ENCODE measurements at places on chromosomes 6 and 20. TPM values are rescaled to one million over a fixed set of nuclear protein-coding genes. Genes with fewer than 3 reads are reported as not detected.

Gene TFAP2D
- not detected for total RNA-seq

- DNase-seq: no peak
Observed at GRCh38 chr6:111813237-111813636, 60.0 kb downstream of the FYN start.

Gene TBC1D32
- 5.4 TPM for total RNA-seq

DNA sequence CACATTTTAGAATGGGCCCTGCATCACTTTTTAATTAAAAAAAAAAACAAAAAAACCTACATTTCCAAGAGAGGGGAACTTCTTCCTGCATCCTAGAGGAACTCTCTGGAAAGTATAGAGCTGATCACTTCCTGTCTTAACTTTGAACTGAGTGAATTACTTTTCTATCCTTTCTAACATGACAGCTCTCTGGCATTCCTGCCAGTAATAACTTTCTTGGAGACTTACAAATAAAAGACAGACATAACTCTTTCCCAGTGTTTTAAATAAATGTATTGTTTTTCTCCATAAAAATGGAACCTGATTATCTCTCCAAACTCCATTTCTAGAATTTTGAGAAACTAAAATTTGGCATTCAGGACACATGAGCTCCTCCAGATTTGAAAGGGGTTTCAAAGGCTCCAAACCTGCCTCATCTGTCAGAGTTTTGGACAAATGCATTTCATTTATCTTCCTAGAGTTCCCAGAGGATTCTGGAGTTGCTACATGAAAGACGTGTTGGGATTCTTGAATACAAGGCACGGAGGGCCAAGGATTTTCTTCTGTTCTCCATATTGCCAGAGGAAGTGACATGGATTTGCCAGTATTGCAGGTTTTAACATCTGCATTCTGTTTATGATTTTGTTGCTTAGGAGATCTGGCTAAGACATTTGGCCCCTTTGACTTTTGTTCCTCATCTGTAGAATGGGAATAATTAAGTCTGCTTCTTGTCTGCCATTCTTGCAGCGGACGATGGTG, 2.0 kb upstream of the SMOC2 start:
- DNase-seq: no peak

- no peak for DNase-seq
Observed at GRCh38 chr20:14721926-14722452, 384.6 kb upstream of the FLRT3 start.

- no peak for DNase-seq
Observed at GRCh38 chr6:152371775-152372174, 265.4 kb downstream of the SYNE1 start.

- no peak for DNase-seq
Observed at GRCh38 chr6:95576218-95576997, 927 bp upstream of the MANEA start.

DNA sequence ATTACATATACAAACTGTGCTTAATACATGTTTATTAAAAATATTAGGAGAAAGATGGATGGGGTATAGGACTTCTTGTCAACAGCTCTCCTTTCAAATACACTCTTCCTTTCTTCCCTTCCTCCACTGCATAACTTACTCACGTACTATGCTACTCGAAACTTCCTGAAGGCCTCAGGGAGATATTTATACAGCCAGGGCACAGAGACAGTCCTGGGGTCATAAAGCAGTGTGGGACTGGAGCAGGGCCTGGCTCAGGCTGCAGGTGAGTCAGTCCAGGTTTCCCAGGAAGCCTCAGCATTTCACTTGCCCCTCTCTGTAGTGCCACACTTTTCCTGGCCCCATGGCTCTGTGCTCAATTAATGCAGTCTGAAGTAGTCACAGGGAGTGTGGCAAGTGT, 157.0 kb downstream of the UBE3D start:
- peak; percentile 15 for DNase-seq

DNA sequence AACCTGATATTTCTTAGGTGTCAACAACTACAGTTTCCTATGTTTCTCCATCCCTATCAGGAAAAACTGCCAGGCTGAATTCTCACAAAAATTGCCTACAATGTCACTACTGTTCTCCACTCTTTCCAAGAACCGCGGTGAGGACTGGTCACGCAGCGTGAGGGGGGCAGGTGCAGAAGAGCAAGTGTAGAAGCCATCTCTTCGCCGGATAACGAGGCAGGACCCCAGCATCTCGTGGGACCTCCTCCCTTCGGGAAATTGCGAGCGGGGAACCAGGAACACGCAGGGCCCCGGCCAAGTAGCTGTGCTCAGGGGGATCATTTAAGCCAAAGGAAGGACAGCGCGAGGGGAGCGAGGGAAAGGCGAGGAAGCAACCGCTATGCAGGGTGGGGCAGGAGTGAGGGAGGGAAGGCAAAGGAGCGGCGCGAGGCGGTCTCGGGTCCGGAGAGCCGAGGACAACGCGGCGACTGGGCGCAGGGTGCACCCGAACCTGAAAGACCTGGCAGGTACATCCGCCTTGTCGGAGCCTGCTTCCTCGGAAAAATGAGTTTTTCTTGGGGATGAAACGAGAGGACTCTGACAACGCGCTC, 559 bp downstream of the APMAP start:
- peak; percentile 29 for DNase-seq

- DNase-seq: no peak
Observed at GRCh38 chr20:41133709-41134361, 3.5 kb upstream of the PLCG1 start.

DNA sequence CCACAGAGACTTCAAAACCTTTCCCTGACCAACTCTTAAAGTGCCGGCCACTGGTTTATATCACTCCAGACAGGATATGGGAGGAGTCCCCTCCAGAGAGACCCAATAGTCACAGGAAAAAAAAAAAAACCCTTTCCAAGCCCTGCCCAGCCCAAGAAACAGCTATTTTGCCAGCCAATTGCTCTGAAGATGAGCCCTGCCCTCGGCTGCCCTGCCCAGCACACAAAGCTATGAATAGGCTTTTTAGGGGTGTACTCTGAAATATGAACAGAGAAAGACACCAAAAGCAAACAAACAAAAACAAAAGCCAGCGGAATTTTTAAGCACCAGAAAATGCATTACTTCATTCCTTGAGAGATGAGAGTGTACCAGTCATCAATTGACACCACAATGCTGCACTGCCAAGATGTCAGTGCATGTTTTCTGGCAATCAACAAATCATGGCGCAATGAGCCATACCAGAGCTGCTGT, 275.1 kb downstream of the C6orf118 start:
- DNase-seq: no peak

GRCh38 chr6:74834967-74835366, 370.9 kb downstream of the COL12A1 start:
- no peak for DNase-seq

DNA sequence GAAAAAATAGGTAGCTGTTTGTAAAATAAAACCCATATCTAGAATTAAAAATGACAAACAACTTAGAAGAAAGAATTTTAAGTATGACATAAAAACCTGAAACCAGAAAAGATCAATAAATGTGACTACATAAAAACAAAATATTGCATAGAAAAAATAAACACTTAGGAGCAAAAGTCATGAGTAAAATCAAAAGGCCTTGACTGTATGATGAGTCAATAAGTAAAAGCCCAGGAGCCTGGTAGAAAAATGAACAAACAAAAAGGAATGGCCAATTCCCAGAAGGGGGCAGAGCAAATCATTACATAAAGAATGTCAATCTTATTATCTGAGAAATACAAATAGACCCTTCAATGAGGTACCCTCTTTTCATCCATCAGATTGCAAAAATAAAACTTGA, 20.7 kb upstream of the ENPP1 start:
- DNase-seq: no peak

- no peak for DNase-seq
Observed at GRCh38 chr6:99512033-99512432, 3.2 kb downstream of the USP45 start.

- DNase-seq: no peak
Observed at GRCh38 chr20:63469019-63469712, 3.3 kb downstream of the KCNQ2 start.

Gene MPIG6B
- total RNA-seq: not detected

Gene PRPH2
- total RNA-seq: not detected

Gene FARS2
- total RNA-seq: 24.7 TPM

DNA sequence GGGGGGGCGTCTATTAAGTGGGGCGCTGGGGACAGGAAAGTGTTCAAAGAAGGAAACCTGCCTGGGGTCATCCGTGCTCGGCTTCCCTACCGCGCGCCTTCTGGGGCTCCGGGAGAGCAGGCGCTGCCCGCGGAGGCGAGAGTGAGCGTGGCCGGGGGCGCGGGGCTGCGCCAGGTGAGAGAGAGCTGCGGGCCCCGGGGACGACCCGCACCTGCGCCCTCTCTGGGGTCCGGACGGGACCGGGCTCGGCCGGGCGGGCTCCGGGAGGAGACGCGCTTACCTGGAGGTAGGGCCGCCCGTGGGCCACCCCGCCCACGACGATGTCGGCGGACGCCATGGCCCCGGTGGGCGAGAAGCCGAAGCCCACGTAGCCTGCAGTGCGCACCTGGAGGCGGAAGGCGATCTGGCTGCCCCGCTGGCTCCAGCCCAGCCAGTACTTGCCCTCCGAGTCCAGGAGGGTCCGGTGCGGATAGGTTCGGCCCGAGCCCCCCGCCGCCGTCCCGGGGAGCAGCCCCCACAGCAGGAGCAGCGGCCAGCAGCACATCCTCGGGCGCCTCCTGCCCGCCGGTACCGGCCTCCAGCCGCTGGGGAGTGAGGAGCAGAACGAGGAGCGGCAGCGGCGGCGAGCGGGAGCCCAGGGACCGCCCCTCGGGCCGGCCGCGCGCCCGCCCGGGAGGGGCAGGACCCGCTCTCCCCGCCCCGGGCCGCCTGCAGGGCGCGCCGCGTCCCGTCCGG, at the start of gene MOXD1:
Gene MOXD1 (minus strand): TSS at position 593 of the 735 bp plus-strand sequence. CDS start 49 bp downstream, at position 544.
- peak; percentile 60 for DNase-seq

GRCh38 chr20:44900231-44900854, 9.5 kb upstream of the PABPC1L start:
- no peak for DNase-seq

DNA sequence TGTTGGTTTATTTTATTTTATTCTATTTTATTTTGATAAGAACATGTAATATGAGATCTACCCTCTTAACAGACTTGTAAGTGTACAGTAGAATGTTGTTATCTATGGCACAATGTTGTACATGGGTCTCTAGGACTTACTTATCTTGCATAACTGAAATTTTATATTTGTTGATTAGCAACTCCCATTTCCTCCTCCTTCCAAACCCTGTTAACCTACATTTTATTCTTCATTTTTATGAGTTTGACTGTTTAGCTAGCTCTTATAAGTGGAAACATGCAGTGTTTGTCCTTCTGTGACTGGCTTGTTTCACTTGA, 37.9 kb upstream of the BCAS1 start:
- no peak for DNase-seq

- DNase-seq: no peak
Observed at GRCh38 chr20:54488442-54488841, 13.0 kb downstream of the DOK5 start.

- DNase-seq: peak; percentile 11
Observed at GRCh38 chr6:113903666-113904330, 46.7 kb downstream of the MARCKS start.

DNA sequence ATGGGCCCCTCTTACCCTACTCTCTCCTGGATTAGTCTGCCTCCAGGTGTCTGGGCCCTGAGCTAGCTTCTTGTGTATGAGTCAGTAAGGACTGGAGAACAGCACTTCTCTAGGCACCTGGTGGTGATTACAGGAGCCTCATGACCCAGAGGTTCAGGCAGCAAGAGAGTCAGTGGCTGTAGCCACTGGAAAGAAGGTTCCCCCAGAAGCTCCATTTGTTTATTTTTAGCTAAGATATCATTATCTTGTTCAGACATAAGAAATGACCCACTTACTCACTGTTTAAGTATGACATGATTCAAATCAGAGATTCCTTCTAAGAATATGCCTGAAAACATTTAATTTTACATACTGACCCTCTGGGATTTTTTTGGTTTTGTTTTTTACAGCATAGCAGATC, 23.6 kb upstream of the SLC4A11 start:
- no peak for DNase-seq

Gene DCDC2
- total RNA-seq: 0.51 TPM

Gene HAO1
- not detected for total RNA-seq

Gene LY6G6D
- total RNA-seq: not detected

- no peak for DNase-seq
Observed at GRCh38 chr6:153125032-153125431, 6.0 kb downstream of the RGS17 start.

DNA sequence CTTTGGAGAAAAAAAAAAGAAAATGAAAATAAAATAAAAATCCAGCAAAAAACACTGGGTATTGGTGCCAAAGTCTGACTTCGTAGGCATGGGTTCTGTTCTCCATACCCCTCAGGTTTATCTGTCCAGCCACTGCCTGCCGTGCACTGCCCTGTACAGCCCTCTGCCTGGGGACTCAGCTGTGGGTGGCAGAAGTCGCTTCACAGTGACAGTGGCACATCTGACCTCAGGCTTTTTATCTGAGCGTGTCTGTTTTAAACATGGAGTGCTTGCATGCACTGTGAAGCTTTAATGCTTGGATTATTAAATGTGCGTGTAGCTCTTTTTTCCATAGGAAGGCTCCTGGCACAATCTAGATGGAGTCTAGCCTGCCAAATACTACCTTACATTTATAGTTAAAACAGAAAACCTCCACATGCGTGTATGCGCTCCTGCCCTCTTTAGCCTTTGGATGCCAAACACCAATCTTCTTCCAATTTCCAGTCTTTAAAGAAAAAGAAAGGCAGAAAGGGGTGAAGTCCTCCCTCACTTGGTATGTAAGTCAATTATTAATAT, 375.5 kb downstream of the UTRN start:
- no peak for DNase-seq

- no peak for DNase-seq
Observed at GRCh38 chr6:42171813-42172581, 1.2 kb upstream of the GUCA1A start.

GRCh38 chr6:68468244-68468884, 166.7 kb upstream of the ADGRB3 start:
- DNase-seq: no peak

- no peak for DNase-seq
Observed at GRCh38 chr6:144580039-144580438, 294.9 kb downstream of the UTRN start.

- no peak for DNase-seq
Observed at GRCh38 chr20:38804682-38805501, 605 bp upstream of the PPP1R16B start.

Gene OR2B3
- not detected for total RNA-seq

- DNase-seq: peak; percentile 89
Observed at GRCh38 chr6:136290410-136291010, 864 bp upstream of the BCLAF1 start.

DNA sequence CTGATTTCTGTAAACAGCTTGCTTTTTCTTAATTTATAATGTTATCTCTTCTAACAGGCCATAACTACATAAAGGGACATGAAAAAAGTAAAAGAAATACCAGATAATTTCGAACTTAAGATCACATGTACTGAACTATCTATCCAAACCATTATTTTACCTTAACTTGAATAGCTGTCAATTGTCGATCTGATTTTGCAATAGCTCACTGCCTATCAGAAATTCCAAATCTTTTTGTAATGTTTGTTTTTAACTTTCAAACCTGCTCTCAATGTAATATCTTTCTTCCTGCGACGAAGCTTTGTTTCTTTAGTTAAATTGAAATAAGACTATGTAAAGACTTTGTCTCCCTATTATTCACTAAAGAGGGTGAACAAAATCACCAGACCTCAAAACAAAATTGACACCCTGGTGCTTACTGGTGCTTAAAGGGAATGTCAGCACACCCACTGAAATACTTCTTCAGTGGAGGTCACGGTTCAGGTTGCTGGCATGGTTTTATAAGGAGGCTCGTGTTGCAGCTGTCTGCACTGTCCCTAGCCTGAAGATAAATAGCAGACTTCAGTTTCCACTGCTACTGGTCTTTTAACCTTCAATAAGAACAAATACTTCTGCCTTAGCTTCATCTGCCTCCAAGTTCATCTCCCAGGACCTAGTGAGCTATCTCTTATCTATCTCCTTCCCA, 117.5 kb upstream of the QKI start:
- no peak for DNase-seq
